Cardiac fibroblast (primary cell): ENCODE measurements at places on chromosomes 3 and 15.

- DNase-seq: no peak
Observed at GRCh38 chr15:85684174-85684710, 110.5 kb downstream of the KLHL25 start.

- DNase-seq: no peak
Observed at GRCh38 chr3:144458283-144458682, 486.7 kb downstream of the DIPK2A start.

DNA sequence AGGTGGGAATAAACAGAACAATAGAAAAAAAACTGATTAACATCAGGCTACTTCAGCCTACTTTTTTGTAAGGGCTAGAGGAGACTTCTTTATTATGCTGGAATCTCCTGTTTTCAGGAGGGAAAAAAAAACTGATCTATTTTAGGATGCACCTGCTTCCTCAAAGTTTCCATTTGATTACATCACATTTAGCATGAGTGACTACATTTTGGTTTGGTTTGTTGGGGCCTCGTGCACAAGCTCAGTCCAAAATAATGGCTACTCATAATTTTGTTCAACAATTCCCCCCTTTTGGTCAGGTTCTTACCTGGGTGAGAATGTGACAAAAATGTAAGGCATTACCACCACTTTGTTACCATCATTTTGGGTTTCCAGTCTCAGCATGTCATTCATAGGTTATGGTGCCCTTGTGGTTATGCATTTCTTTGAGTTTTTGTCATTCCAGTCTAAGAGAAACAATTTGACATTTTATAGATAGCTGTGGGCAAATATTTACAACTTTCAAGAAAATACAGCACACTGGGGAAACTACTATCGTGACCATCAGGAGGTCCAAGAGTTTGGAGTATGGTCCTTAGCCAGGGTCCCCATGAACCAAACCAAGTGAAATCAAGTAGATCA lies 93.6 kb upstream of the ATP11B start:
- DNase-seq: no peak

GRCh38 chr15:67820992-67821783 lies 4.1 kb upstream of the SKOR1 start:
- peak; percentile 66 for DNase-seq

GRCh38 chr3:12513694-12514446 lies 29.6 kb downstream of the TSEN2 start:
- DNase-seq: no peak

GRCh38 chr3:88318067-88318466 lies 168.3 kb downstream of the C3orf38 start:
- no peak for DNase-seq
